ENCODE measurements at places on chromosomes 5 and 9.

DNA sequence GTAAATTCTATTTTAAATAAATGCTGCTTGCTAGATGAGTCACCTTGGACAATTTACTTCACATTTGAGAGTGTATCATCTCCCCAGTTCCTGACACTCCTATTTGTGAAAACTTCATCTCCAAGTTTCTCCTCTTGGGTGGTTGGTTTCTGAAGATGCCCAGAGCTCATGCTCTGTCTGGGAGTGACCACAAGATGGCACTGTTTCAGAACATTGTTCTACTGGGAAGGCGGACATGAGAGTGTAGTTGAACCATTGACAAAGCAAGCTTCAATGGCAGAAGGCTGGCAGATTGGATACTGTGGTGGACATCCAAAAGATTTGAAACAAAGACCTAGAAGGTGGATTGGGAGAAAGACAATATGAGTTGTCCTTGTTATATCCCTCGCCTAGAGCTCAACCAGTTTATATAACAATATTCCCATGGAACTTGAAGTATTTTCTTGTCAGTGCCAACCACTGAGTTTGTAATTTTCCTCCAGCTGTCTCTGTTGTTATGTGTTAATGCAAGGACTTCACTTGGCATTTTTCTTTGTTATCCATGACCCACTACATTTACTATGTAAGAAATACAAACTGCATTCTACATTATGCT lies 234.3 kb upstream of the ANKH start:
- DNase-seq = peak; percentile 18

DNA sequence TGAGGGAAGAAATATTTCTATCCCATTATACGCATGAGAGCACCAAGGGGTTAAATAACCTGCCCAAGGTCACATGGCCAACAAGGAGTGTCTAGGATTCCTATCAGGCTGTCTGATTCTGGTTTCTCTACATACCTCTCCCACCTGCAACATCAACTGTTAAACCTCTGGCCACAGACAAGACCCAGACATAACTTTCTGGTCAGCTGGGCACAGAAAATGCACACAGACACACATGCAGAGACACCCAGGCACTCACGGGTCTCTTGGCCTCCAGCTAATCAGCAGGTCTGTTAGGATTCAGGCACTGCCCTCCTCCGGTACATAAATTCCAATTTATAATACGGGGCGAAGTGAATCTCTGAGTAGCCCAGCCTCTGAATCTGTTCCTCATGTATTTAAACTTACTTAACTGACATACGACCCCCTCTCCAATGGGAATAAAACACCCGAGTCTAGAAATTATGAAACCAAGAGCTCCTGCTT lies 1.5 kb downstream of the SEPTIN8 start:
- no peak for DNase-seq

DNA sequence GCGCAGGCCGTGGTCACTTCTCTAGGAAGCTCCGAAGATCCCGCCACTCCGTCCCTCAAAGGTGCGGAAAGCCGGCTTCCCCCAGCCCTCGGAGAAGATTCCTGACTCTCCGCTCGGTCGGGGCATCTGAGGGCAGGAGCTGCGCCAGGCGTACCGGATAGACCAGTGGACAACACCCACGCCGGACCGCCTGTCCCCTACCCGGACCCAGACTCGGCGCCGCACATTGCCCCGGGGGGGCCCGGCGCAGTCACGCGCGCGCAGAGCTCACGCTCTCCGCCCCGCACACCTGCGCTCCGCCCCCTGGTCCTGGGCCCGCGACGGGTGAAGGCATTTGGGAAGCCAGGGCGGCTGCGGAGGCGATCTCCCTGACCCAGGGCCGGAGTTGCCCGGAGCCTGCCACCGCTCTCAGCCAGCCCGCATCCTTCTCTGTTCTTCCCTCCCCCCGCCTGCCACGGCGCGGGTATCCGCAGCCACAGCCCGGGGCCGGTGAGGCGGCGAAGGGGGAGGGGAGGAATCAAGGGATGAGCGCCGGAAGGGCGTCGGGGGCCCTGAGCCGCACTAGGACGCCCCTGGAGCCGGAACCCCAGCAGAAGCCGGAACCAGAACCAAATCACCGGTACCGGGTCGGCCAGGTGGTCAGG lies 448 bp downstream of the RELL2 start:
- DNase-seq = peak; percentile 55

- DNase-seq = no peak
Observed at GRCh38 chr5:168917947-168918600, 338.9 kb upstream of the PANK3 start.

DNA sequence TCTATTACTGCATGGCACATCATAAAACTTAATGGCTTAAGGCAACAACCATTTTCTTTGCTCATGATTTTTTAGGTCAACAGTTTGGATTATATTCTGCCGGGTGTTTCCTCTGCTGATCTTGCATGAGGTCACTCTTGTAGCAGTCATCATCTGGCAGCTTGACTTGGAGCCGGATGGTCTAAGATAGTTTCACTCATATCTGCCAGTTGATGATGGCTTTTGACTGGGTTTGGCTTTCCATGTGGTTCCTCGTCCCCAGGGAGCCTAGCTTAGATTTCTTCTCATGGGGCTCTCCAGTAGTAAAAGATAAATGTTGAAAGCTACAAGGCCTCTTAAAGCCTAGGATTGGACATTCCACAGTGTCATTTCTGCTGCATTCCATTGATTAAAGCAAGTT lies 27.4 kb downstream of the LNPEP start:
- no peak for DNase-seq

- DNase-seq = no peak
Observed at GRCh38 chr9:92786298-92786697, 21.7 kb upstream of the BICD2 start.

DNA sequence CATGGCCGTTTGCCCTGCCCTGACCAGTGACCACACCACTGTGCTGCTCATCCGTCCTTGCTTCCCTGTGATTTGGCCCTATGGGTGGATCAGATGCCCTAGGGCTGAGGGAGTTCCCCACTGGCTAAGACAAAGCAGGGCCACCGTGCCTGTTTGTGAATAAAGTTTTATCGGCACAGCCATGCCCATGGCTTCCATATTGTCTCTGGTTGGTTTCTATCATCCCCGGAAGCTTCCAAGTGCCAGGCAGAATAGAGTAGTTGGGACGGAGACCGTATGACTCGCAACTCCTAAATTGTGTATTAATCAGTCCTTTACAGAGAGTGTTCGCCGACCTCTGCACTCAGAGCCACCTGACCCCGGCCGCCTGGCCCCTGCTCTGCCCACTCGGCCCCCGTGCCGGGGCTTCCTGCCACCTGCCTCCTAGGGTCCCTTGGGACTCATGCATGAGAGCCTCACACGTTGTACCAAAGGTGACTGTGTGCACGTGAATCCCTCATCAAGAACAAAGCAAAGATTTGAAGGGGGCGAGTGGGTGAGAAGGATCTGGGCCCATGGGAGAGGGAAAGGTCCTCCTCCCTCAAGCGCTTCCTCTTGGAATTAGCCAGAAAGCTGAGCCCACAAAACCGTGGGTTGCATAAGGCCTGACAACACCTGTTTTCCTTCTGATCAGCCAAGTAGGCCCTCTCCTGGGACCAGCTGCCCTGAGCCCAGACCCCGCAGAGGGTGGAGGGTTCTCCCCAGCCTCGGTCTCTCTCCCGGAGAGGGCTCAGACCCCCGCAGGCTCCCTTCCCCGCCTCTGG lies 11.7 kb upstream of the FCN2 start:
- no peak for DNase-seq

DNA sequence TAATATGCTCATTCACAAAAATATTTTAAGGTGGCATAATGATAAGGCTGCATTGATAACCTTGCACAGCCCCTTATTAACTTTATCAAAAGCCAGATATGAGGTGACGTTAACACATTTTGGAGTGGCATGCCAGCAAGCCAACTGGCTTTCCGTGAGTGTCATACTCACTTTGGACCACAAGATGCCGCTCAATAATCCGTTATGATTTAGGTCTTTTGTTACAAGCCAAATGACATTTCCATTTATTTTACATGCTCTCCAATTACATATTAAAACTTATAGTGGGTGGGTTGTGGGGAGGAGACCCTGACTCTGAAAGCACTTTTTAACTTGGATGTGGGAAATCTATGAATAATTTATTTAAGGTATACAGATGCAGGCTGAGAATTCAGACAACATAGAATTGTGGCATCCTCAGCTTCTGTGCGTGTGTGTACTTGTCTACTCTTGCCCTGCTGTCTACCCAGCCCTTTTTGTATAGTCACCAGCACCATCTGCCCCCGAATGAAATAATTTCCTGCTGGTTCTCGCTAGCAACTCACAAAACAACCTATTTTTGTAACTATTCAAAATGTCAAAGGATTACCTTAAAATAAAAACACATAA lies 305.1 kb downstream of the PSAT1 start:
- peak; percentile 75 for DNase-seq

DNA sequence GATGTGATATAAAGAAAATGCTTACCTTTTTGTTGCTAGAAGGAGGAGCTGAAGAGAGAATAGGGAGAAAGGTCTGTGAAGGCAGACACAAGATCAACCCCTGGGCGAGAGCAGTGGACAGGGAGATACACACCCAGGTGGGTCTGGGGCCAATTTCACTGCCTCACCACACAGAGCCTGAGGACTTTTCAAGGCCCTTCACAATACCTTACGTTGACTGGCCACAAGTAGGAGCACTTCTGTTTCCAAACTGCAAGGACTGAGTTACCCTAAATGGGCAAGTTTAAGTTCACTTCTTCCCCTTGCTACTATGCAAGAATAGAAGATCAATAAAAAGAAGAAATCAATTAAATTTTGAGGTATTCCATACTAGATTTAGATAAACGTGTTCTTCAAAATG lies 174.5 kb upstream of the SLC12A2 start:
- DNase-seq = no peak

DNA sequence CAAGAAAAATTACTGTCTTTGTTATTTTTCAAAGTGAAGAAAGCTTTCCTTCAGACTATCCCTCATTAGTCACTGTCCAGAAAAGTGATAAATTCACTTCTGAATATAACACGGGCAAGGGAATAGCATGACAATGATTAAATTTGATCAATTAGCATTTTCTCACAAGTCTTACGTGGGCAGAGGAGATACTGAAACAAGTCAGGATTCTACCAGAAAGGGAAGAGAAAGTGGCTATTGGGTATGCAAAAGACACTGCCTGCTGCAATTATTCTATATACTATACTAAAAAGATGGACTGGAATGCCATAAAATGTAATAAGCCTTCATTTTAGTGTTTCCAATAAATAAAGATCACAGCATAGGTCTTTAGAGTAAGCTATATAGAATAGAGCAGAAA lies 7.4 kb downstream of the COX7C start:
- DNase-seq = no peak

DNA sequence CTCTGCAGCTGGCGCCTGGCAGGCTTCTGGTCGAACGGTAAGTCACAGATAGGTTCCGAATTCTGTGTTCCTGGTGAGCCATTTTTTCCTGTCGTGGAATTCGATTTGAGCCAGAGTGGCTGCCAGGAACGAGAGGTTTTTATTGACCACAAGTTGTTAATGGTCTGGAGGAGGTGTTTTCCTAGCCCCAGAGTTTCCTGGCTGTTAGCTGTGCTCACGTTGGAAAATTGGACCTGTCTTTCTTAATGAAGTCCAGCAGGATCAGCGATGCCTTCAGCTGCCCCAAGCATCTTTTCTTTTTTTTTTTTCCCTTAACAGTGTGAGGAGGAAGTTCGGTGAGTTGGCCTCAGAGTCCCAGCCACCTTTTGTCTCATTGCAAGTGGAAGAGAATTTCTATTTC lies 62.9 kb downstream of the COL5A1 start:
- DNase-seq = no peak

DNA sequence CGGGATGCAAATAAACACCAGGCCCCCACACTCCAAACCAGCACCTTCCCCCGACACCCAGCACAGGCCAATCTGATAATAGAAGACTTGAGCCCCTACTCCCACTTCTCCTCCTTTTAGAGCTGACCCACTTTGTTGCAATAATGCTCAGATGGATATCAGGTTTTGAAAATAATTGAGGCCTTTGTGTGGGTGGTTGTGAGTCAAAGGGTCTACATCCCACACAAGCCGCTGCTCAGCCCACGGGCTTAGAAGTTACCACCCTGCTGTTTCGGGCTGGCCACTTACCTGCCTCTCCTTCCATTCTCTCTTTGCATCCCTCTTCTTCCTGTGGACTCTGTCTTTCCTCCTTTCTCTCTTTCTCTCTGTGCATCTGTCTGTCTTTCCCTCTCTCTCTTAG lies 36.2 kb upstream of the FOXI1 start:
- no peak for DNase-seq

DNA sequence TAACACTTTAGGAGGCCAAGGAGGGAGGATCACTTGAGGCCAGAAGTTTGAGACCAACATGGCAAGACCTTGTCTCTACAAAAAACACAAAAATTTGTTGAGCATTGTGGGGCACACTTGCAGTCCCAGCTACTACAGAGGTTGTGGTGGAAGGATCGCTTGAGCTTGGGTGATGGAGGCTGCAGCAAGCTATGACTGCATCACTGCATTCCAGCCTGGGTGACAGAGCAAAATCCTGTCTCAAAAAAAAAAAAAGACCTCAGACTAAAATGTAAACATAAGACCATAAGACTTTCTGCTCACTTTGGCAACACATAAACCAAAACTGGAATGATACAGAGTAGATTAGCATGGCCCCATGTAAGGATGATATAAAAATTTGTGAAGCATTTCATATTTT lies 24.6 kb upstream of the NANS start:
- DNase-seq = no peak

- DNase-seq = no peak
Observed at GRCh38 chr9:84285381-84285780, 55.2 kb downstream of the SLC28A3 start.

DNA sequence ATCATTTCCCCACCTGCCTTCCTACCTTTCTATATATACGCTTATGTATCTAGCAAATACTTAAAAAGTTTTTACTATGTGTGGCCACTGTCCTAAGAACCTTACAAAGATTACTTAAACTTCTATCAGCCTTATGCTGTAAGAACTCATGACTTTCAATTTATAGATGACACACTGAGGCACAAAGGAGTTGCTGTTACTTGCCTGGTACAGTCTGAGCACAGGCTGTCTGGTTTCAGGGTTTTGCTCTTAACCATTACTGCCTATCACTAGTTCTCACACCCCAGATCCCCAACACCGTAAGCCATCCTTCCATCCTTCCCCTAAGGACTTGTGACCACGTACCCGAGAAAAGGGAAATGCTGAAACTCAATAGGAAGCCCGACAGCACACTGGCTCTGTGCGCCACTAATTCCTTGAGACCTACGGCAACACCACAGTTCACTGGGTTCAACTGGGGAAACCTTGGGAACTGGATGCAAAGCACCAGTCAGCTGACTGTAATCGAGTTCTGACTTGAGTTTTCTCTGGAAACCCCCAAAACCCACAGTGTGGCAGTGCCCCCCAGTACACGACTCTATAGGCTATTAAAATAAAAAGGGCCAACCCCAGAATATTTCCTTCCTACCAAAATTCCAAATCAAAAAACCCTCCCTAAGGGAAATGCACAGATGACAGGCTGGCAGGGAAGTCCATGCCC lies 56.0 kb downstream of the AUH start:
- no peak for DNase-seq

- DNase-seq = no peak
Observed at GRCh38 chr5:84364043-84364442, 20.6 kb downstream of the EDIL3 start.

GRCh38 chr9:126842977-126843799 lies 17.3 kb upstream of the ZBTB34 start:
- no peak for DNase-seq

GRCh38 chr5:17221843-17222636 lies 4.6 kb downstream of the BASP1 start:
- no peak for DNase-seq

Measured in NCI-H345 (cell line).